ENCODE measurements at places on chromosomes 2 and 18.

DNA sequence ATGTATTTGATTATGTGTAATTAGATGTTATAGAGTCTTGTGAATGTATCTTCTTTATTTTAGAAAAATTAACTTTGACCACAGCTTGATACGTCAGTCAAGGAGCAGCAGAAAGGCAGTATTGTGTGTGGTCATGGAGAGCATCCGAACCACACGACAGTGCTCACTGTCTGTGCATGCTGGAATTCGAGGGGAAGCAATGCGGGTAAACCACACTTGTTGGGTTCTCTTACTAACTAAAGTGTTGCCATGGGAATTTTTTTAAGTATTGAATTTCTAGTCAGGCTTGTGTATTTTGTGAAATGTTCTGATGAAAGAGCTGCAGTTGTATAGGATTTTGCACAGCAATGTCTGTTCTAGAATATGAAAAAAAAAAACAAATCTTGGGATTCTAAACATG is 4.8 kb downstream of the PJVK start:
- DNase-seq = no peak

- DNase-seq = no peak
Observed at GRCh38 chr2:45706033-45706432, 54.6 kb downstream of the PRKCE start.

DNA sequence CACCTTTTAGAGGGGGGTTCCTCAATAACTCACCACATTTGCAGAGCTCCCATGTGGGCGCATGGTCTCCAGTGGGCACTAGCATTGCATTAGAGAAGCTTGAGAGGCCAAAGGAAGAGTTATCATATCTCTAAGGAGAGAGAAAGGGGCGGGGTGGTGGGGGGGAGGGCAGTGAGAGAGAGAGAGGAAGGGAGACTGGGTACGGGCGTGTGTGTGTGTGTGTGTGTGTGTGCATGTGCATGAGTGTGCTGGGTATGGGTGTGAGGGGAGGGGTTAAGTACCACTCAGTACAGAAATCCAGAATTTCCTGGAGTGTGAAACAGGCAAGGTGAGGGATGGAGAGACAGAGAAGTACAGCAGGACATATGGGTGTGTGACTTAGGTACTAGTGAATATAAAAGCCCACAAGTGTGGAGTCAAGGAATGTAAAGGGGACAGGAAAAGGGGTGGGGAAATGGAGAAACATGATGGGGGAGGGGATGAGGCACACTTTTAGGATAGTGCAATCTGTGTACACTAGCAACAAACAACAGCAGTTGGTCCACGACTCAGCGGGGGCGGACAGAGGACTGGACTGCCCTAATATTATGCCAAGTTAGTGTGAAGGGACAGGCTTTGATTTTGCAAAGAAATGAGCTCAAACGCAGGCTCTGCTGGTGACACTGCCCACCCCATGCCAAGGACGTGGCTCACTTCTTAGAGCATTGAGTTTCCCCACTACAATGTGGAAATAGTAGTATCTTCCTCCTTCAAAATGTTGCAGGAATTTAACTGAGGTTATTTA is 91.3 kb downstream of the SPRED2 start:
- no peak for DNase-seq

DNA sequence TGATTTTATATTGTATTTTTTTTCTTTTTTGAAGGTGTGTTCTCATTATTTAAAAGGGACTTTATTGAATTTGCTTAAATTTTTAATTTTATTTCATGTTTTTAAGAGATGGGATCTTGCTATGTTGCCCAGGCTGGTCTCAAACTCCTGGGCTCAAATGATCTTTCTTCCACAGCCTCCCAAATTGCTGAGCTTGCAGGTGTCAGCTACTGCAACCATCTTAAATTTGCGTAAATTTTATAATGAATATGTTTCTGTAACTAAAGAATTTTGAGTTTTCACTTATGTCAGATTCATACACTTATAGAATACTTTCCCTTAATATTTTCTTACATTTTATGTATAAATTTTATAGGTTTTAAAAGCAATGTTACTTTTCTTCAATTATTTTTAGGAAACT is 157.8 kb downstream of the ZNF804A start:
- no peak for DNase-seq
